Esophagus squamous epithelium (tissue), 5 donors: ENCODE measurements at places on chromosomes 2 and 18.

DNA sequence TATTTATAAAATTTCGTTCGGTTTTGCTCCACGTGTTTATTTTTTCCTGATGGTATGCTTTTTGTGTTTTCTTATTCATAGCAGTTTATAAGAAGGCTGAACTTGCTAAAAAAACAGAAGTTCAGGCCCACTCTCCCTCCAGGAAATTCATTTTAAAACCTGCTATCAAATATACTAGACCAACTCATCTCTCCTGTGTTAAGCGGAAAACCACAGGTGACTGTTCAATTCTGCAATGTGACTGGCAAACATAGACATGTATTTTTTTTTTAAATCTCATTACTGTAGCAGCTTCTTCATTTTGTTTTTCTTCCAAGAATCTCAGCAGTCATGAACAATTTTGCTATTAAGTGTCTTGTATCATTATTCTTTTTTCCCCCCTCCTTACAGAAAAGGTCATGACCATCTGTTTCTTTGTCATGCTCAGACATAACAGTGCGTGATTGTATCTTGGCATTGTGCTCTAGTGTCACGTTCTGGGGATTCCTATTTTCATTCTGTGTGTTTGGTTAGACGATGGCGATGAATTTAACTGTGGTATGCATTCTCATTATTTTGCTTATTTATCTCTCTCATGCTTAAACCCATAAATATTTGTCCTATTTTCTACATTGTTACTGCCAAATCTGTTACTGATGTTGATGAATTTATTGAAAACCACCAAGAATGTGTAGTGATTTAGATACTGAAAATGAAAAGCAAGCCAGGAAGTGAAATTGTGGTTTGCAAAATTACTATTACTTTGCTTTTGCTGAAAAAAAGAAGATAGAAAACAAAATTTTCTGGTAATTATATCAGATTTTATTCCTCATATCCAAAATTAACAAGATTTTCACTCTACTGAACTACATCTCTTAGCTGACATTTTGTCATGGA is 74.6 kb upstream of the UNC80 start:
- no peak for DNase-seq

DNA sequence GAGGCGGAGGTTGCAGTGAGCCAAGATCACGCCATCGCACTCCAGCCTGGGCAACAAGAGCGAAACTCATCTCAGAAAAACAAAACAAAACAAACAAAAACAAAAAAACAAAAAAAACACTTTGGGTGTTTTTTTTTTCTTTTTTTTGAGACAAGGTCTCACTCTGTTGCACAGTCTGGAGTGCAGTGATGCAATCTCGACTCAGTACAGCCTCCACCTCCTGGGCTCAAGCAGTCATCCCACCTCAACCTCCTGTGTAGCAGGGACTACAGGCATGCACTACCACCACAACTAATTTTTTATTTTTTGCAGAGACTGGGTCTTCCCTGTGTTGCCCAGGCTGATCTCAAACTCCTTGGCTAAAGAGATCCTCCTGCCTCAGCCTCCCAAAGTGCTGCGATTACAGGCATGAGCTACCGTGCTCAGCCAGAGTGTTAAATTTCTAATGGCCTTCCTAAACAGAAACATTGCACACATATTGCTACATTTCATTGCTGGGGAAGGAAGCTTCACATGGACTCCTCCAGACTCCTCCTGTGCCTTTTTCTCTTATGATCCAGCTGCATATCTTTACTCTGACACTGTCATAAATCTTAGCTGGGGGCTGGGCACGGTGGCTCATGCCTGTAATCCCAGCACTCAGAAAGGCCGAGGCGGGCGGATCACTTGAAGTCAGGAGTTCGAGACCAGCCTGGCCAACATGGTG is 19.7 kb downstream of the STARD7 start:
- DNase-seq = no peak

GRCh38 chr2:127626175-127626574 is 19.8 kb upstream of the GPR17 start:
- no peak for DNase-seq

DNA sequence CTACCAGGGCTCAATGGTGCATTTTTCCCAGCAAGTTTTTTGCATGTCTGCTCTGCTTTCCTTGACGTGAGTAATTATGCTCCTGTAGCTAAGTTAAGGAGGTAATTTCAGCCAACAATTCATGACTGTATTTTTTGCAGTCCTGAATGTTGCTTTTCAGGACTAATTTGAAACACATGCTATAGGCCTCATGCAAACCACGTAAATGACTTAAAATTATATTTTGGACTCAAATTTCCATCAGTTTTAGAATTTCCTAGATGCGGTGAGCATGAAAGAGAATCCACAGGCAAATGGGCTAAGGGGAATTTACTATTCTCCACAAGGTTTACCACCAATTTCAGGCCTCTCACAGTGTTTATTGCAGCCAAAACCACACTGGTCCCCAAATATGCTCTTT is 589.9 kb upstream of the LRRTM1 start:
- no peak for DNase-seq

GRCh38 chr2:109463236-109463635 is 150.5 kb downstream of the SEPTIN10 start:
- no peak for DNase-seq

DNA sequence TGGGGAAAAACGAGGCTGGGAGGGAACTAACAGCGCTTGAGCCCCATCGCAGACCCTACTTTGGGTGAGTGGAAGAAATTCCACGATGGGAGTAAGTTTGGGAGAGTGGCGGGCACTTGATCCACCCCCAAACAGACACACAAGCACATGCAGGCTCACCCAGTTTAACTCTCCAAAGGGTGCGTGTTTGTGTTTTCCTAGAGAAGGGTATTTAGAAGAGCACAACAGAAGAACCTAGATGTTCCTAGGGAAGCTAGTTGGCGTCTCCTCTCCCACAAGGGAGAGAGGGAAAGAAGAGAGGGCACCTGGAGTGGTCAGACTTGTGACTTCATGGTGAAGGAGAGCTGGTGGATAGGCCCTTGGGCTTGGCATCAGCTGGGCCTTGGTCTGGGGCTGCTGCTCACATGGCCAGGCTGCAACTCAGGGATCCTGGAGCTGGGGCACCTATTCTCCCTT is 3.2 kb downstream of the GATA6 start:
- DNase-seq = no peak

GRCh38 chr2:104444392-104444791 is 409.5 kb upstream of the POU3F3 start:
- DNase-seq = no peak

- no peak for DNase-seq
These were observed 750.8 kb upstream of the ACVR2A start for GRCh38 chr2:147094077-147094476.

DNA sequence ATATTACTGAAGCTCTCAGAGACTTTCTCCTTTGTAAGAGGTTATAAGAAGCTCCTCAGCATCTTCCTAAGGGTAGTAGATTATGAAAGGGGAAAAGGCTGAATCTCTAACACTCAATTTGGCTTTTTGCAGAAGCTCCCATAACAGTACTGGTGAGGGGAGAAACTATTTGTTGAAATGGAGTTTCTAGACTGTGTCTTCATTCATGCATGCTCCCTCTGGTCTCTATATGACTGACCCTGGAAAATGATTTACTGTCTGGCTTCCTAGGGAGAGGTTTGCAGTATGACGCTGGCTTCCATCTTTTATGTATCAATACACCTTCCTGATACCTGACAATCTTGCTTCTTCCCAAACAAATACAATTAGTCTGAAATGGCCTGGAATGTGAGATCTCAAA is 63.9 kb downstream of the LDAH start:
- no peak for DNase-seq

DNA sequence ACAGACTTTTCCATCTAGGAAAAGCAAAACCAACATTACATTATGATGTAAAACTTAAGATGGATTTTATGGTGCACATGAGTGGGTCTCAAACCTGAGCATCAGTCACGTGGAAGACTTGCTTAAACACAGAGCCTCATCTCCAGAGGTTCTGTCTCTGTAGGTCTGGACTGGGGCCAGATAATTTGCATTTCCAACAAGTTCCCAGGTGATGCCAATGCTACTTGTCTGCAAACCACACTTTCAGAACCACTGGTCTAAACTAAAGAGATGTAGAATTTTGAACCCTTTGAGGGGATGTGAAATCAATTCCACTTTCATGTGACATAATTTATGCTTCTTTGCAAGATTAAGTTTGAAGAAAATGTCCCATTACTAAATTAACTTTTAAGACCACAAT is 522.8 kb downstream of the MBD2 start:
- no peak for DNase-seq

DNA sequence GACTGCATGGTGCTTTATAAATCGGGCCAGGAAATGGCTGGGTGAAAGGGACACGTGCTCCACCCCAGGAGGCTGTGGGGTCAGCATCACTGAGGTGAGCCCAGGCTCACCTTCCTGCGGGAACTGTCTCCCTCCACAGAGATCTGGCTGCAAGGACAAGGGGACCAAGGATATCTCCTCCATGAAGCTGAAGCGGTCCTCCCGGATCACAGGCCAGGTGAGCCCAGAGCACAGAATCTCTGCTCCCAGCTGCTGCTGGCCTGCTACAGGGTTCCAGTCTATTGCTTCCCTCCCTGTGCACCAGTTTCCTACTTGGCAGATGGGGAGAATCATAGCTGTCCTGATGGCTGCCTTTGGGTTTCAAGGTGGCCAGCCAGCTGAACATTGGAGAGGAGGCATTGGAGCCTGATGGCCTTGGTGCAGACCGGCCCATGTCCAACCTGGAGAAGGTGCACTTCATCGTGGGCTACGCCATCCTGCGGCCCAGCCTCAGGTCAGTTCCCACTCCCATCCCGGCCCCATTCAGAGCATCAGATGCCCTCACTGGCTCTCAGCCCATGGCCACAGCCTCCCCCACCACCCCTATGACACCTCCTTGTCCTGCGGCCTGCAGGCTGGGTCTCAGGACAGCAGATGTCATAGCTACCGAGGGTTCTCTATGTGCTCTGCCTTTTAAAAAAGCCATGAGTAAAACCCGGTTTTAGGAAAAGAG is 33.7 kb upstream of the GPR17 start:
- no peak for DNase-seq

- no peak for DNase-seq
These were observed 368.0 kb upstream of the MYT1L start for GRCh38 chr2:2699121-2699505.

DNA sequence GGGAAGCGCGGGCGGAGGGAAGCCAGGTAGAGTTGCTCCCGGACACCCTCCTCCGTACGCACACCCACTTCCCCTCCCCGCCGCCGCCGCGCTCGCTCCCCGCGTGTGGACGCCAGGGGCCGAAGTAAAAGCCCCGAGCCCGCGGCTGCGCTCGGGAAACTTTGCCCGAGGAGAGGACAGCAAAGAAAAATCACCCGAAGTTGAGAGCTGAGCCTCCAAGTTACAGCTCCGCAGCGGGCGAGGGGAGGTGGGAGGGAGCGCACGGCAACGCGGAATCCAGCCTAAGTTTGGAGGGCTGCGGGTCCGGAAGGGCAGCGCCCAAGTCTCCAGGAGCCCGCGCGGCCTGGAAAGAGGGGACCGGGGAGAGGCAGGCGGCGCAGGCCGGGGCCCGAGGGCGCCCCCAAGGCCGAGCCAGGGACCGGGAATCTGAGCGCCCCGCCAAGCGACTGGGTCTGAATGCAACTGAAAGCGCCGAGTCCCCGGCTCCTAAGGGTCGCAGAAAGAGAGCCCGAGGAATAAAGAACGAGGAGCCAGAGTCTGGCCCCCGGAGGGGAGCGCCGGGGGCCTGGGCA is 706 bp upstream of the BCL11A start:
- no peak for DNase-seq

GRCh38 chr18:10322004-10322403 is 132.4 kb upstream of the APCDD1 start:
- no peak for DNase-seq
